Stomach (tissue), 19 donors: ENCODE measurements at places on chromosomes 2 and 18.

- H3K27ac ChIP-seq, result no peak overlapping the region
- no peaks in the 10 kb centered on the region for H3K27me3 ChIP-seq
- no peaks in the 10 kb centered on the region for H3K36me3 ChIP-seq
- DNase-seq, result peak; percentile 5
- H3K4me3 ChIP-seq, result no peak overlapping the region
Observed at GRCh38 chr18:39701055-39701783, 2135.6 kb upstream of the CELF4 start.

DNA sequence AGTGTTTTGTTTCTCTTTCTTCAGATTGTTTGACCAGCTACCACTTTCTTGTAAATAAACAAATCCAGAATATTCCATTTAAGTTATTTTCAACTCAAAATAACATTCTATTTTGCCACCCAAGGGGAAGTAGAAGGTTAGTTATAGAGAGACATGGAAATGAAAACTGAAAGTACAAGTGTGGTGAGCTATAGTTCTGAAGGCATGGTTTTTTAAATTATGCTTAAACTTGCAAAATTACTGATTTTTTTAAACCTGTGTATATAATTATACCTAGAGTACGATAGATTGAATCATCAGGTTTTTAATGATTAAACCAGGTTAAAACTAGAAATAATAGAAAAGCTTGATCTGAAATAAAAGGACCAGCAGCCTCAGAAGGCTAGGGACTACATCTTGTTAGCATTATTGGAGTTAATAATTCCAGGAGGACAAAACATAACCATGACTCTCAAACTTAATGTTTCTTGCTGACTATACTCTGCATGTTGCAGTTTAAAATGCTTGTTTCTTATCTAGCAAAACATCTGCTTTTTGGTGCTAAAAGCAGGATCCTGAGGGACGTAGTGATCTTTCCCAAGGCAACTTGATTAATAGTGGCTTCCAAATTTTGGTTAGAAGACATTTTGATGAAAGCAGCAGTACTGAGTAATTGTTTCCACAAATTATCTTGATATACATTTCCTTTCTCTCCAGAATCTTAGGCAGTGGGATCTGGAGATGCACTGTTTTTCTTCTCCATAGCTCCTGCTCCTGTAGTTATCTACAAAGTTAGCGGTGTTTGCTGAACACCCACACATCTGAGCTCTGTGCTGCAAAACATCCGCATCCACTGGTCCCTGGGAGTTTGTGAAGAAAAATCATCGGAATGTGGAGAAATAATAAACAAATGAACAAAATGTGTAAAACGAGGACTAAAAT lies 327.2 kb upstream of the PKDCC start:
- no peak overlapping the region for H3K4me3 ChIP-seq
- no peak for DNase-seq
- H3K4me1 ChIP-seq, result no peaks in the 10 kb centered on the region
- no peaks in the 10 kb centered on the region for H3K36me3 ChIP-seq

DNA sequence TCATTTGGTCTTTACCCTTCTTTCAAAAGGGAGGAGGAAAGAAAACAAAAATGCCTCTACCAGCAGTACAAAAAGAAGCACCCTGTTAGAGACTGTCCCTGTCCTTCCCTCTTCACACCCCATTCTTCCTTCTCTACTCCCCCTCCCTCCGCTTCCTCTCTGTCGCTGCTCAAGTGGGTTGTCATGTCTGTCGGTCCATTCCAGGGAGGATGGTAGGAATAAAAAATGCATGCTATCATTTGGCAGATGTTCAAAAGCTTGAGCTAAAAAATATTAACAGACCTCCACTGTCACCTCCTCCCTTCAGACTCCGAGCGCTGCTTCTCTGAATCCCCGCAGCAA lies 482.0 kb downstream of the BCL11A start:
- no peaks in the 10 kb centered on the region for H3K27me3 ChIP-seq
- no peaks in the 10 kb centered on the region for H3K4me1 ChIP-seq
- DNase-seq, result no peak
- H3K4me3 ChIP-seq, result no peak overlapping the region
- no peaks in the 10 kb centered on the region for H3K36me3 ChIP-seq
- no peak overlapping the region for H3K27ac ChIP-seq

DNA sequence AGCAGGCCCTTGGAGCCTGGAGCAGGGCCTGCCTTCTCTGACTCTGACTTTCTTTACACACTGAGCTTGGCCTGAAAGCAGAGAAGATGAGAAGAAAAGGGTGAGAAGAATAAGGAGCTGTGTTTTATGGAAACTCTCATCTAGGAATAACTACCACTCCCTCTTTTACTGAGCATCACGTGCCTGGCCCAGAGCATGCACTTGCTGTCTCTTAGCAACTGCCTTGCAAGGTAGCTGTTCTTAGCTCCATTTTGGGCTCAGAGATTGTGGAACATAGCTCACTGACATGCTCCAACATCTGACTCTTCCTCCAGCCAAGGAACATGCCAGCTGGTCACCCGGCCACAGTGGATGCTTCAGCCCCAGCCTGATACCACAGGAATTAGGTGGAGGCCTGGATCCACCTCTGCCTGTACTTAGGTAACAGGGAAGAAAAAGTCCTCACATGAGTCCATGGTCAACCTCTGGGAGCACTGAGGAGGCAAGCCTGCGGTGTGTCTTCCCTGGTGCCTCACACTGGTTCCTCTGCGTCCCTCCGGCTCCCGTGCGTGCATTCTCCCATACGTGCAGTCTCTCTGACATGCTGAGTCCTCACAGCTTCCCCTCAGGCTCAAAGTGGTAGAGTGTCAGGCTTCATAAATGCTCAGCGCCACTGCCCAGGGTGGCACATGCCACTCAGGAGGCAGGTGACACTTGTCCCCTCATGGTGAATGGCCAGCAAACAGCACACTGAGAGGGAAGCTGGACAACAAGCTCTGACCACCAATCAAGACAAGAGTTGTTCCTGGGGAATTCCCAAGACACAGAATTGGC lies 35.7 kb downstream of the AMER3 start:
- H3K4me1 ChIP-seq, result no peaks in the 10 kb centered on the region
- H3K27me3 ChIP-seq, result no peaks in the 10 kb centered on the region
- H3K27ac ChIP-seq, result peak overlapping the region; percentile 15
- no peak for DNase-seq

DNA sequence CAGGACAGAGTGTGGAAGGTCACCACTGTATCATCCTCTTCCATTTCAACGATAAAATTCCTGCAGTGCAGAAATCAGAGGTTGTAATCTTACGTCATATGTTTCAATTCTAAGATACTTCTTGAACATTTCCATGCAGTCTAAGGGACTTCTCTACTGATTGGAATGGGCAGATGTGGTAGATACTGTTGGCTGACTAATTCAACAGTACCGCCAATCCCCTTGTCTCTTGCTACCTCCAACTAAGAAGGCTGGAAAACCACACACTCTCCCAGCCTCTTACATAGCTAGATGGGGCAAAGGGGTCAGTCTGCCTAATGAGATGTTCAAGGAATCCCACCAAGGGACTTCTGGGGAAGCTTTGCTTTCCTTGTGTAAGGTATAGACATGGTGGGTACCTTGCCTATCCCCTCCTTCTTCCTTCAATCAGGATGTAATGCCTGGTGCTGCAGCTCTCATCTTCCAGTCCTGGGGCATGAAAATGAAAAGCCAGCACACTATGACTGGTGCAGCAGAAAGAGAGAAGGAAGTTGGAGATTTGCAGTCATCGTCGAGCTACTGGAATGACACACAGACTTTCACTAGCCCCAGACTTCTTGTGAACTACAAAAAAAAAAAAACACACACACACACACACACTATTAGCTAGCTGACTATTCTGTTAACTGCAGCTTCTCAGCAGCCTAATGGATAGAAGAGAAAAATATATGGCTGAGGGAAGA lies 84.1 kb downstream of the ALPK2 start:
- no peaks in the 10 kb centered on the region for H3K36me3 ChIP-seq
- no peaks in the 10 kb centered on the region for H3K27me3 ChIP-seq
- no peak overlapping the region for H3K4me3 ChIP-seq

DNA sequence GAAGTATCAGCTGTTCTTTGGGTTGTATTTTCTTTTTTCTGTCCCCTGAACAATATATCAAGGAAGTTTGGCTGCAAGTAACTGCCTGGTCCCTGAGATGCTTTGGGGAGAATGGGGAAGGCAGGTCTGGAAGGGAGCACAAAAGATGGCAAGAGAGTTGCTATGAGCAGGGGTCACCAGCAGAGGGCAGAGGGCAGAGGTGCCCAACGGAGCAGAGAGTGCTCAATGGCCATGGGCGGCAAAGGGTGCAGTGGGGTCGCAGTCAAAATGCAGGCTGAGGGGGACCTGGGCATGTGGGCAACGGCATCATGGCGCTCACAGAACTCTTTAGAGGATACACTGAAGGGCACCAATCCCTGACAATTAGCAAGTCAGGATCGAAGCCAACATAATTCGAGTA lies 107.7 kb upstream of the ATP8B1 start:
- DNase-seq, result no peak
- peaks cover 11% of the 10 kb centered on the region for H3K4me1 ChIP-seq
- no peaks in the 10 kb centered on the region for H3K36me3 ChIP-seq
- no peak overlapping the region for H3K4me3 ChIP-seq
- no peaks in the 10 kb centered on the region for H3K27me3 ChIP-seq
- H3K27ac ChIP-seq, result no peak overlapping the region

DNA sequence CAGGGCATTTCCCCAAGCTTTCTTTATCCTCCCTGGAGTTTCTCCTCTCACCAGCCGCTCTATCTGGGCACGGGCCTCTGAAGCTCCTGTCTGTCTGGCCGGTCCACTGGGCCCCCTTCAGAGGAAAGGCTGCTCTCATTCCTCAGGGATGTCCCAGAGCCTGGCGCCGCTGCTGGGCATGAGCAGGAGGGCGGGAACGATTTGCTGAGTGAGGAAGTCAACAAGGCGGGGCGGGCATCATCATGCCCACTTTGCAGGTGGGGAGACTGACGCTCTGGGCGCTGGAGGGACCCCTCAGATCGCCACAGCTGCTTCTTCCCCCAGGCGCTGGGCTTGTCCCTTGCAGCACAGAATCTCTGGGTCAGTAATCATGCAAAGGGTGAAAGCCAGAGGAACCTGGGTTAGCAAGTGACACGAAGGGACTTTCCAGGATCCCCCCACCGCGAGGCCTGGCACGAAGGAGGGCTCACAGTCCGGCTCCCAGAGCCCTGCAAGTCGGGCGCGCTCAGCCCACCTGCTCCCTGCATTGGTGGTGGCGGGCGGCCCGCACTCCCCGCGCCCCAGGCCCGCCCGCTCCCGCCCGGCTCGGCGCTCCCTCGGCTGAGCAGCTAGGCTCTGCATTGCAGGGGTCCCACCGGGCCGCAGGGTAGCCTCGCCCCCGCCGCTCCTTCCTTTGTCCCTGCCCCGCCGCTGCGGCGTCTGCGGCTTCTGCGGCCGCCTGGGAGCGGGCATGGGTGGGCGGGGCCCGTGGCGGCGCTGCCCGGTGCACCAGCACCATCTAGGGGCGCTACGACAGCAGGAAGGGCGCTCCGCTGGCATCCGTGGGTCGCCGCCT lies 157.8 kb downstream of the CYRIA start:
- H3K4me1 ChIP-seq, result peaks cover 13% of the 10 kb centered on the region
- no peak overlapping the region for H3K27ac ChIP-seq
- peak overlapping the region; percentile 48 for H3K4me3 ChIP-seq
- H3K27me3 ChIP-seq, result no peaks in the 10 kb centered on the region

DNA sequence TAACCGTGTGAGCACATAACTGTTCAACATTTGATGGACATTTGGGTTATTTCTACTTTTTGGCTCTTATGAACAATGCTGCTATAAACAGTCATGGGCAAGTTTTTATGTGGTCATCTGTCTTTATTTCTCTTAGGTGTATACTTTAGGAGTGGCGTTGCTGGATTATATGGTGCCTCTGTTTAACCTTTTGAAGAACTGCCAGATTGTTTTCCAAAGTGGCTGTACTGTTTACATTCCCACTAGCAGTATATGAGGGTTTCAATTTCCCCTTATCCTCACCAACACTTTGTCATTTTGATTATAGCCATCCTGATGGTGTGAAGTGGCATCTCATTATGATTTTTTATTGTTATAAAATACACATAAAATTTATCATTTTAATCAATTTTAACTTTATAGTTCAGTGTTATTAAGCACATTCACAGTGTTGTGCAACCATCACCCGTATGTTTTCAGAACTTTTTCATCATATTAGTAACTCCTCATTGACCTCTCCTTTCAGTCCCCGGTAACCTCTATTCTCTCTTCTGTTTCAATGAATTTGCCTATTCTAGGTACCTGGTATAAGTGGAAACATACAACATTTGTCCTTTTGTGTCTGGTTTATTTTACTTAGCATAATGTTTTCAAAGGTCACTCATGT lies 55.4 kb downstream of the EML4 start:
- no peaks in the 10 kb centered on the region for H3K36me3 ChIP-seq
- no peak overlapping the region for H3K27ac ChIP-seq
- no peak for DNase-seq
- no peaks in the 10 kb centered on the region for H3K27me3 ChIP-seq

GRCh38 chr18:39839782-39840181 lies 2115.3 kb upstream of the PIK3C3 start:
- no peak for DNase-seq
- peaks cover 11% of the 10 kb centered on the region for H3K27me3 ChIP-seq
- no peak overlapping the region for H3K4me3 ChIP-seq
- H3K4me1 ChIP-seq, result peaks cover 16% of the 10 kb centered on the region

DNA sequence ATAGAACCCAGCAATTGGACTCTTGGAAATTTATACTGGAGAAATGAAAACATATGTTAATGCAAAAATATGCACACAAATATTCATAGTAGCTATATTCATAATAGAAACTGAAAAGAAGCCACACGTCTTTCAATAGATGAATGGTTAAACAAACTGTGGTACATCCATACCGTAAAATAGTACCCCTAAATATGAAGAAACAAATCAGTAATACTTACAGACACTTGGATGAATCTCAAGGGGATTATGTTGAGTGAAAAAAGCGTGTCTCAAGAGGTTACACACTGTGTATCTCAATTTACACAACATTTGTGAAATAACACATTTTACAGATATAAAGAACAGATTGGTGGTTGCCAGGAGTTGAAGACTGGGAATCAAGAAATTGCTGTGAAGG lies 61.1 kb upstream of the ARHGAP15 start:
- H3K36me3 ChIP-seq, result no peaks in the 10 kb centered on the region
- no peak overlapping the region for H3K4me3 ChIP-seq
- H3K27ac ChIP-seq, result no peak overlapping the region
- no peaks in the 10 kb centered on the region for H3K4me1 ChIP-seq
- no peaks in the 10 kb centered on the region for H3K27me3 ChIP-seq
- DNase-seq, result no peak

DNA sequence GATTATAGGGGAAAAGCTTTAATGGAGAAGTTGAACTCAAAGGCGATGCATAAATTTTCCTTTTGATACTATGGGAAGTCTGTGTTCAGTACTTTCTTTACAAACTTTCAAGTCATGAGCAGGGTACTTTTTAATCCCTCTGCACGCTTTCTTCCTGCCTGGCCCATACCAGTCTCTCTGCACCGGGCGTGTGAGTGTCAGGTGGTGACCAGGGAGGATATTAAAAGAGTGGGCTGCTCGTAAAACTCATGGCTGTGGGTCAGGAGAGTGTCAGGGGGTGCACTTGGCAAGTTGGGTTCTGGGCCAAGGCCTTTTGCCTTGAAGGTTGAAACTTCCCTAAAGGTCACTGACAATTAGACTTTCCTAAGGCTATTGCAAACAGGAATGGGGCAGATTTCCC lies 367.8 kb downstream of the GPD2 start:
- H3K27me3 ChIP-seq, result no peaks in the 10 kb centered on the region
- no peak for DNase-seq
- H3K27ac ChIP-seq, result no peak overlapping the region
- no peak overlapping the region for H3K4me3 ChIP-seq
- H3K36me3 ChIP-seq, result no peaks in the 10 kb centered on the region

- peak; percentile 83 for DNase-seq
- H3K27me3 ChIP-seq, result no peaks in the 10 kb centered on the region
- H3K4me1 ChIP-seq, result peaks cover 14% of the 10 kb centered on the region
- H3K27ac ChIP-seq, result peak overlapping the region; percentile 35
- no peak overlapping the region for H3K4me3 ChIP-seq
Observed at GRCh38 chr18:8730080-8730827, 24.9 kb downstream of the MTCL1 start.
